ENCODE measurements at places on chromosomes 4 and X.

DNA sequence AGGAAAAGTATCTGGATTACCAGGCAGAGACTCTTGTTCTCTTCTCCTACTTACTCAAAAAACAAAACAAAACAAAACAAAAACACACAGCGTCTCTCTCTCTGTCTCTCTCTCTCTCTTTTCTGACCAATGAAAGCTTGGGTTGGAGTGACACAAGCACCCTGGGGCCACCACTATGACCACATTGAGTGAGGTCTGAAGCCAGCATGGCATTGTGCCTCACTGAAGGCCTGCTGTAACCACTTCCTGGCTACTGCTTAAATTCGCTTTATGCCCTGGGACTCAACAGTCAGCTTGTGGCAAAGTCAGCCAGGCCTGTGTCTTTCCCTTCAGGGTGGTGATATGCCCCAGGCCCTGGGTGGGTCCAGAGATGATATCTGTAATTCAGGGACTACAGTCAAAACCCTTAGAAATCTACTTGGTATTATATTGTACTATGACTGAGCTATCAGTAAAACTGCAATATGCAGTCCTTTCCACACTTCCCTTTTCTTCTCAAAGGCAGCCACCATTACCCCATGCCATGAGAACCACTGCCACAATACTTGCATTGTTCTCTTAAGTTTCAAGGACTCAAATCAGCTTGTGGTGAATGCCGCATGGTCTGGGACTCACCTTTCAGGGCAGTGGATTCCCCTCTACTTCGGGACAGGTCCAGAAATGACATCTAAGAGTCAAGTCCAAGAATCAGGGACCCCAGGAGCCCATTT is 606.8 kb upstream of the KLHL4 start:
- no peak for DNase-seq

DNA sequence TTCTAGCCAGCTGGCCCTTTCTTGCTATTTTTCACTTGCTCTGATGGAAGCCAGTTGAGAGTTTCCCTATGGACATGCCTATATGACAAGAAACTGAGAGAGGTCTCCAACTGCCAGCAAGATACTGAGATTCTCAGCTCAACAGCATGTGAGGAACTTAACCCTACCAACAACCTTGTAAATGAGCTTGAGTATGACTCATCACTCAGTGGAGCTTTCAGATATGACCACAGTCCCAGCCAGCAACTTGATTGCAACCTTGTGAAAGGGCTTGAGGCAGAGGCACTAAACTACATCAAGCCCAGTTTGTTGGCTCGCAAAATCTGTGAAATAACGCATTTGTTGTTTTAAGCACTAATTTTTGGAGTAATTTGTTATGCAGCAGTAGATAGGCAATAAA is 175.8 kb downstream of the COMMD8 start:
- no peak for DNase-seq

DNA sequence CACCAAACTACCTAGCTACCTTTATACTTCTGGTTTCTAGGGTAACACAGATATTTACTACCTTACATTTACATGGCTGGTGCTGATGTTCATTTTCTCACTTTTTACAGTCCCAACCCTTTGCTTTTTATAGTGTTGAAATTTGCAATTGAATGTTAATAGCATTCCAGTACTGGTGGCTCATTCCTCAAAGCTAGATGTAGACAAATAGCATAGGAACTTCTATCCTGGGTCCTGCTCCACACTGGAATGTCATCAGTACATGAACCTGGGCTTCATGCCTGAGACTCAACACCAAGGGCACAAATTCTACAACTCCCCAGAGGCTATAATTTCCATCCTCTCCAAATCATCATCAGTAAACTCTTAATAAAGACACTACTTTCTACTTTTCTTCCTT is 10.3 kb upstream of the TRMT2B start:
- DNase-seq, result no peak

DNA sequence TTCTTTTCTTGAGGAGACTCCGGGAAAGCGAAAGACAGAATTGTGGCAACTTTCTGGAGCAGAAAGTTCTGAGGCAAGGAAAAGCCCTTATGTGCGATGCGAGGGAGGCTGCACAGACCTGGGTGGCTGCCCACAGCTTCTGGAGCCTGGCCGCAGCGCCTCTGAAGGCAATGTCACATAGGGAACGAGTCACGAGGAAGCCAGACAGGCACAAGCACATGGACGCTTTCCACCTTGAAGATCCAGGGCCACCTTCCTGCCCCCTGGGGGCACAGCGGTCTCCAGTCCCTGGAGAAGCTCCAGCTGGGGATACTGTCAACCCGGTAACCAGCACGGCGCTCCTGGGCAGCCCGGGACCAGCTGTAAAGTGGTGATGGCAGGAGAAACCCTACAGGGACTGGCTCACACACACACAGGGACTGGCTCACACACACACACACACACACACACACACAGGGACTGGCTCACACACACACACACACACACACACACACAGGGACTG is 69.8 kb downstream of the MTNR1A start:
- no peak for DNase-seq

GRCh38 chr4:37922328-37922727 is 31.4 kb downstream of the TBC1D1 start:
- DNase-seq, result no peak

GRCh38 chr4:98945297-98945850 is 16.4 kb upstream of the EIF4E start:
- no peak for DNase-seq

DNA sequence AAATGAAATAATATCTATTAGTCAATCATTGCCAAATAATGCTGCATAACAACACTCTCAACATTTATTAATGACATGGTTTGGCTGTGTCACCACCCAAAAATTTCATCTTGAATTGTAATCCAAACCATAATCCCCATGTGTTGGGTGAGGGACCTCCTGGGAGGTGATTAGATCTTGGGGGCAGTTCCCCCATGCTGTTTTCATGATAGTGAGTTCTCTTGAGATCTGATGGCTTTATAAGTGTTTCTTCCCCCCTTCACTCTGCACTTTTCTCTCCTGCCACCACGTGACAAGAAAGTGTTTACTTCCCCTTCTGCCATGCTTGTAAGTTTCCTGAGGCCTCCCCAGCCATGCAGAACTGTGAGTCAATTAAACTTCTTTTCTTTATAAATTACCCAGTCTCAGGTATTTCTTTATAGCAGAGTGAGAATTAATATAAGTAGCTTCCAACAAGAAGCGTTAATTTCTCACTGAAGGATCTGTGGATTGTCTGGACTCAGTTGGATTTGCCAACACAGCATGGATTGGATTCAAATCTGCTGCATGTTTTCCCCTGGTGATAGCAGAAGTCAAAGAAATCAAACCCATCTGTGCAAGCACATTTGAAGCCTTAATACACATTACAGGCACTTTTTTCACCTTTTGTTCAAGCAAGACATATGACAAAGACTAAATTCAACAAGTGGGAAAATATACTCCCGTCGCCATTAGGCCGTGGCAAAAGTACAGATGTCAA is 216.6 kb downstream of the PDGFC start:
- no peak for DNase-seq

- no peak for DNase-seq
Observed at GRCh38 chrX:123424546-123424945, 240.5 kb downstream of the GRIA3 start.

DNA sequence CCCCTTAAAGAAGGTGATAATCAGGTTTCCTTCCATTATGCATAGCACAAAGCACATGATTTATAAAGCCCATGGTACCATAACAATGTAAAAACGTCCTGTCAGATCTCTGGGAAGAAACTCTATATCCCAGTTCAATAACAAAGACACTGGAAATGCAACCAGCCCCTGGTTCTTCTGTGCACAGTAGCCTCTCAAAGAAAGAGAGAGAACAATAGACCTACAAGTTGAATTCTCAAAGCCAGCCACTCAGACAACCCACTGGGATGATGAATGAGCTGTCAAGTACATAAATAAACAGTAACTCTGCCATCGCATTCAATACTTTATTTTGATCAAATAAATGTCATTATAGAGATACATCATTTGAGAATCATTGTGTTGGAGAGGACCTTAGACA is 400.1 kb upstream of the CPEB2 start:
- DNase-seq, result no peak

DNA sequence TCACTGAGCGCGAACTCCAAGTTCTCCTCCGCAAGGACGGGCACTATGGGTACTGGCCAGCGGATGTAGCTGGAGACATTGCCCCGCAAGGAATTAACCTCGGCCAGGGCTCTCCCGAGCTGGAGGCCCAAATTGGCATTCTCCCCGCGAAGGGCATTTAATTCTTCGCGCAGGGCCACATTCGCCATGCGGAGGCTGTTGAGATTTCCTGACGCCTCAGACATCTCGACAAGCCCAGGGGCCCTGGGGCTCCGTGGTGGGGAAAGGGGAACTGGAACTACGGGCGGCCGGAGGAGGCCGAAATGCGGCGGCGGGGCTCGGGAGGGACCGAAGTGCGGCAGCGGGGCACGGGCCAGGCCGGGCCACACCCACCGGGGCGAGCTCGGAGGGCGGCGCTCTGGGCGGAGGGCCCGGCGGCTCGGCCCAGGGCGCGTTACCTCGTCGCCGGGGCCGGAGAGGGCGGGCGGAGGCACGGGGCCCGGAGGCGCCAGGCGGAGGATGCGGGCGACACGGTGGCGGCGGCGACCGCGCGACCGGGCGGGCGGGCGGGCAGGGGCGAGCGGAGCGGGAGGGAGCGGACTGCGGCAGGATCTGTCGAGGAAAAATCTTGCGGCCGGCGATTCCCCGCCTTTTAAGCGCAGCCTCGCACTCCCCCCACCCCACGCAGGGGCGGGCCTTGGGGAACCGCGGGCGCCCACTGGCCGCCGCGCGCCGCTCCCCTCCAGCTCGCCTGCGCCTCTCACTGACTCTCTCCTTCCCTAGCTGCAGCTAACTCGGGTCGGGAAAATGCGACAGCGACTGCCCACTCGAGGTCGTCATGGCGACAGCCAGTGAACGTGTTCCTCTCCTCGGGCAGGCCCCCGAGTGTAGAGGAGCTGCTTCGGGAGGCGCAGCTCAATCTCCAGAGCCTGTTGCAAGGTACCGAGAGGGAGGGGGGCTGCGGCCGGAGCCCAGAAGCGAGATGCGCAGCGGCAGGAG is at the start of gene RTL5:
Gene RTL5, minus strand, starts transcription at position 599 of the 978 bp plus-strand sequence.
- DNase-seq, result peak; percentile 25

- no peak for DNase-seq
Observed at GRCh38 chr4:37802068-37802666, 24.3 kb upstream of the PGM2 start.

DNA sequence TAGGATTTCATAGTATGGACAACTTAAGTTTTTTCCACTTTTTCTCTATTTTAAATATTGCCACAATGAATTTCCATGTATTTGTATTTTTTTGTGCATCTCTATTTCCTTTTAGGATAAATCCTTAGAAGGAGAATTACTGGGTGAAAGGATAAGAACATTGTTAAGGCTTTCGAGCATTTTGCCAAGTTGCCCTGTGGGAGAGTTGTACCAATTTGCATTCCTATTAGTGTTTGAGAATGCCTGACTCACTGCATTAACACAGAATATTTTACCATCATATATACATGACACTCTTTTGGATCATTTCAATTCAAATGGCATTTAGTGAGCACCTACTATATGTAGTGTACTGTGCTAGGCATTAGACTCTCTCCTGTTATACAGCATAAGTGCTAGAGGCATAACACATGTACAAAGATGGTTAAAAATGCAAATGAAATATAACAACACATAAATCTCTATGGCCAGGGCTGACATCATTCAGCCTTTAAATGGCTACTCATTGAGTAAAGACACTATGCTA is 57.0 kb downstream of the PLAC1 start:
- DNase-seq, result no peak

DNA sequence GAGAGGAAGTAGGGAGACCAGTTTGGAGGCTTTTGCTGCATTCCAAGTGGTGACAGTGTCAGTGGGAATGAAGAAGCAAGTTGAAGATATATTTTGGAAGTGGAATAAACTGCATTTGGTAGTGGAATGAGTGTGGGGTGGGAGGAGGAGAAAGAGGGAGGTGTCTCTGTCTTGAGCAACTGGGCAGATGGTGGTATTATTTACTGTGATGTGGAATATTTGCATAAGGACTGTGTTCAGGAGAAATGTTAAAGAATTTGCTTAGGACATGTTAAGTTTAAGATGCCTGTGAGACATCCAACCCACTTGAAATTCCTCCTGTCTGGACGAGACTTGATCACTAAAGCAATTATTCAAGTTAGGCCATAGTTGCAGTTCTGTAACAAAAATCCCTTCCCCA is 448.9 kb upstream of the AMOT start:
- DNase-seq, result no peak

- no peak for DNase-seq
Observed at GRCh38 chrX:99091459-99091858, 1318.6 kb downstream of the PCDH19 start.

DNA sequence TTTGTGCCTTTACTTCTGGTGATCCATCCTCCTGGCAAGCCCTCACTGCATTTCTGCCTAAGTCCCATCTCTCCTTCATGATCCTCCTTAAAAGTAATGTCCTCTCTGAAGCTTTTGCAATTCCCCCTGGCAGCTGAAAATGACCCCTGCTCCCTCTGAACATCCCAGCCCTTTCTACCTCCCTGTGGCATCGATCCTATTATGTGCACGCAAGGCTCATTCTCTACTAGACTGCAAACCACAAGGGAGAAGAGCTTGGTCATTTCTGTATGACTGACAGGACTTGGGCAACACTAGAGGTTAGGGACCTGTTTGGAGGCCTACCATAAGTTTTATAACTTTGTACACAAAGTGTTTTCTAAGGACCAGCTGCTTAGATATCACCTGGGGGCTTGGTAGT is 50.8 kb upstream of the RAP2C start:
- no peak for DNase-seq

- no peak for DNase-seq
Observed at GRCh38 chr4:101421386-101421785, 74.1 kb upstream of the PPP3CA start.

GRCh38 chr4:128346054-128346716 is 58.6 kb upstream of the PGRMC2 start:
- no peak for DNase-seq

DNA sequence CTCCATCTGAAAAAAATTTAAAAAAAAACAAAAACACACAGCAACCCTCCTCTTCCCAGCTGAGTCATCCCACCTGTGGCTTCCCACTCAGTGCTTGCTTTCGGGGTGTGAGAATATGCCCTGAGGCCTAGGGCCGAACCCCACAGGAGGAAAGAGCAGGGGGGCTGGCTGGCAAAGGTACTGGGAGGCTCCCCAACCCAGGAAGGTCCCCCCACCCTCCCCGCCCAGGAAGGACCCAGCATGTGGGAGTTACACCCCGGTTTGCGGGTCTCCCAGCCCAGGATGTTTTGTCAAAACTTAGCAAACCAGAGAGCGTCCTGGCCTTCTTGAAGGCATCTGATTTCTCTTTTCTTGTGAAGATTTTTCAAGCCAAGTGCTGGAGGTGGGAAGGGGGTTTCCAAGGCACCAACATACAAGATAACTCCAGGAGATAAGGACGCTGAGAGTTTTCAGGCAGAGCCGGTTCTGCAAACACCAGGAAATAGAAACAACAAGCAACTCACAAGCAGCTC is 25.7 kb upstream of the CSF2RA start:
- no peak for DNase-seq

GRCh38 chr4:94934201-94934600 is 176.4 kb downstream of the BMPR1B start:
- no peak for DNase-seq

- DNase-seq, result no peak
Observed at GRCh38 chr4:142367418-142368180, 478.5 kb downstream of the INPP4B start.

- no peak for DNase-seq
Observed at GRCh38 chrX:6505960-6506359, 29.0 kb downstream of the VCX3A start.

Data from stimulated activated CD4-positive, alpha-beta T cell treated with anti-CD3 and anti-CD28 coated beads, Interleukin-12 subunit alpha, Interleukin-12 subunit beta, amount 100 ng/mL, for 24 hours (primary cell).